B cell (primary cell): ENCODE measurements at places on chromosomes 12 and 14. TPM values are rescaled to one million over a fixed set of nuclear protein-coding genes. Genes with fewer than 3 reads are reported as not detected.

GRCh38 chr12:66735275-66735674, 56.4 kb upstream of the GRIP1 start:
- no peaks in the 10 kb centered on the region for H3K27me3 ChIP-seq
- no peak overlapping the region for H3K4me3 ChIP-seq
- no peak for DNase-seq

The TEX52 gene
- total RNA-seq: not detected in 2 replicates

- H3K27me3 ChIP-seq: no peaks in the 10 kb centered on the region
- no peak for DNase-seq
- no peak overlapping the region for H3K4me3 ChIP-seq
Measured at GRCh38 chr12:126182619-126183236, 1117.5 kb downstream of the AACS start.

The SPIC gene
- not detected in 2 replicates for total RNA-seq
